ENCODE measurements at places on chromosomes 6 and 20.
A peak's percentile ranks its signal among the peaks of the same experiment; 100 is the strongest.

GRCh38 chr6:811831-812230 lies 118.9 kb upstream of the EXOC2 start:
- DNase-seq, result no peak

- peak; percentile 45 for DNase-seq
These were observed 26.3 kb downstream of the ELOVL5 start for GRCh38 chr6:53322188-53323029.

DNA sequence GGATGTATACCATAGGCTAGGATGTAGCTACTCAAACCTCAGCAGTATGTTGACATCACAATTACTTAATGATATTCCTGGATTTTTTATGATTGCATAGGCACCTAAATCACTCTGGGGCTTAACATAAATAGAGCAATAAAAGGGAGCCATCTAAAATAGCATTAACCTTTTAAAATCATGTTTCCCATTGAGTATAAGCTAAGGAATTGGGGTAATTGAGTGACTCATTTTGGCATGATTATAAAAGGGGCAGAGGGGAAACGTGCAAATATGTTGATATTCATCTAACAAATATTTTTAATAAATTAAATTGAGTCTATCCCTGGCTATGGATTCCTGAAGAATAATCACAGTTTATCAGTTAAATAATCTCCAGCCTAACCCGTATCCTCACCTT lies 74.0 kb upstream of the ADGRF1 start:
- no peak for DNase-seq

DNA sequence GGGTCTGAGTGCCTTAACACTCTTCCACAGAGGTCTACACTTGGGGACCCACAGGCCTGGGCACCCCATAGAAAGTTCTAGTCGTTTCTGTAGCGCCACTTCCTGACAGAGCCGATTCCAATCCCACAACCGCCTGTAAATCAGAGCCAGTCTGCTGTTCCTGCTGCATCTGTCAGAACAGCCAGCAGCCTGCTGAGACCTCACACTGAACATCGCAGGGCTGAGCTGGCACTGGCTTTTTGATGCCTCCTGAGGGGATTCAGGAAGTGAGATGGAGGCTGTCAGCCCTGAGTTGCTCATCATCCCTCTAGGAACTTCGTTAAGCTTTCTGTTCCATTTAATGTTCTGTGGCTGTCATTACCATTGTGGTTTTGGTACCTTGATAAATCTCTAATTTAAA lies 48.9 kb downstream of the DCBLD1 start:
- no peak for DNase-seq

GRCh38 chr20:37229357-37229756 lies 32.3 kb downstream of the GHRH start:
- DNase-seq, result no peak

DNA sequence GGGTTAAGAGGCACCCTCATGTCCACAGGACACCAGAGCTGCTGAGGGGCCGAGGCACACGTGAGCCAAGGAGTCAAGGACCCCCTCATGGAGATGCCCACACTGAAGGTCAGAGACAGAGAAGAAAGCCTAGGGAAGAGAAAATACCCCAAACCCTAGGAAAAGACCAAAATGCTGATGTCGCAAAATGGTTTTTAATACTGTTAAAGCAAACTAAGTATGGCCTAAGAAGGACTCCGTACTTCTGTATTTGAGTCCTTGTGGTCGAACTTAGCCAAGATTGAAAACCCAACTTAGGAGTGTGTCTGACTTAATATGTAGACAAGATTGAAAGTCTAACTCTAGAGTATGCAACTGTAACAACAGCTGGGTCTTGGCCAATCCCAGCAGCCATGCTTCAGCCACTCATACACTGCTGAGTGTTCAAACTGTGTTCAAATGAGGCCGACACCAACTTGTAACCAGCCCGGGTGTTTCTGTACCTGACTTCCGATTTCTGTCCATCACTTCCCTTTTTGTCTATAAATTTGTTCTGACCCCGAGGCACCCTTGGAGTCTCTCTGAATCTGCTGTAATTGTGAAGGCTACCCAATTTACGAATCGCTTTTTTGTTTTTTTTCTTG lies 92.6 kb upstream of the AGPAT4 start:
- no peak for DNase-seq
